ENCODE measurements at places on chromosomes 5 and 9. TPM values are rescaled to one million over a fixed set of nuclear protein-coding genes. Genes with fewer than 3 reads are reported as not detected.

CDH6 gene
- total RNA-seq = 6.9 TPM

DNA sequence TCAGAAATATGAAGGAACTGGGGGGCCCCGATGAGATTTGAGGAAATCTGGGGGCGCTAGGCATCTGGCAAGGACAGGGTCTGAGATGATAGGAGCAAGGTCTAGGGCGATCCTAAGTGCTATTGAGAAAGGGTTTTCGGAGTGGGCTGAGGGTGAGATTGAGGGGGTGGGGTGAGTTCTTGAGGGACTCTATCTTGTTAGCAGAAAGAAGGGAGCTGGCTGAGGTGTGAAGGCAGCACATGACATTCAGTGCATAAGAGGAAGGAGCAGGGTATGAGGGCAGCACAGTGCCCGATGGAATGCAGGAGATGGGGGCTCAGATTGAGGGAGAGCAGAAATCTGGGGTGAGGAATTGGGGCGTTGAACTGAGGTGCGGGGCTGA, 640 bp downstream of the TRIM32 start:
- no peak for DNase-seq

- DNase-seq = no peak
Measured at GRCh38 chr5:119404033-119404432, 48.2 kb downstream of the TNFAIP8 start.

IL17B gene
- 5.6 TPM for total RNA-seq

PFN3 gene
- total RNA-seq = not detected

Measured in skin of body (tissue), 3 donors.